ENCODE measurements at places on chromosomes 1 and 21.

- DNase-seq, result no peak
These were observed 17.4 kb downstream of the SAMD11 start for GRCh38 chr1:941015-941587.

DNA sequence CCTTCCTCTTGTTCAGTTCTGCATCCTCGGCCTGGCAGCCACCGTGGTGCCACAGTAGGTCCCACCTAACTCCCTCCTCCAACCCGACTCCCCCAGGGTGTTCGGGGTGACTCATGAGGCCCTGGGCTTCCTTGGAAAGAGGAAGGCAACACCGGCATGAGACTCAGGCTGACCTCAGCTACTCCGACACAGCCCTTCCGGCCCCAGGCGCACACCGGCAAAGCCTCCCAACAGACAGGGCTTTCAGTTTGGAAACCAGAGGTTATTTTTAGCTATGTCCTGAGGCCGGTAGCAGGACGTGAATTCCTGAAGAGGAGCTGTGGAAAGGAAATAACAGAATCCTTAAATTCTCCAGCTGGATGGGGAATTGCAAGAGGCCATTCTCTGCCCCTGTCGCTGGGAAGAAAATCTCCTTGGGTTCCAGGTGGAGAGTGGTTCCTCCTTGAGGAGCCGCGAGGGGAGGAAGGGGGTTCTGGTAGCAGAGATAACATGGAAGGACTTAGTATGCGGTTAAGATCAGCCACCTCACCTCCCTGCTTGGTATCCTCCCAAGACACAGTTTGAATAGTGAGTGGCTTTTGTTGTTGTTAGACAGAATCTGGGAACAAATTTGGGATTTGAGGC, 24.4 kb downstream of the PLXNA2 start:
- no peak for DNase-seq

DNA sequence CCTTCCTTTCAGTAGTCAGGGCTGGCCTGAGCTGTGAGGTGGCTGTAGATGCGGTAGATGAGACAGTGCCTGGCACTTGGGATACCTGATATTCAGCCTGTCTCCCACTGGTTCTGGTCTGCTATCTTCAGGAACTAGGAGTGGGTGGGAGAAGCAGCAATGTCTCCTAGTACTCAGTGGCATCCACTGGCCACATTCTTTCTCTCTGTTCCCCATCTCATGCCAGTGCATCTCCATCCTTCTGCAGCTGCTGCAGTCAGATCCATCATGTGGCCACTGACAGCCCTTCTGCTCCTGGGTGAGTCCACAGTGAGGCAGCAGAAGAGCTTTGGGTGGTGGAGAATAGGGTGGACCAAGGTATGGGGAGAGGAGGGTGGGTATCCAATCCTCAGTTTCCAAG, 1.1 kb downstream of the FCRLB start:
- no peak for DNase-seq

DNA sequence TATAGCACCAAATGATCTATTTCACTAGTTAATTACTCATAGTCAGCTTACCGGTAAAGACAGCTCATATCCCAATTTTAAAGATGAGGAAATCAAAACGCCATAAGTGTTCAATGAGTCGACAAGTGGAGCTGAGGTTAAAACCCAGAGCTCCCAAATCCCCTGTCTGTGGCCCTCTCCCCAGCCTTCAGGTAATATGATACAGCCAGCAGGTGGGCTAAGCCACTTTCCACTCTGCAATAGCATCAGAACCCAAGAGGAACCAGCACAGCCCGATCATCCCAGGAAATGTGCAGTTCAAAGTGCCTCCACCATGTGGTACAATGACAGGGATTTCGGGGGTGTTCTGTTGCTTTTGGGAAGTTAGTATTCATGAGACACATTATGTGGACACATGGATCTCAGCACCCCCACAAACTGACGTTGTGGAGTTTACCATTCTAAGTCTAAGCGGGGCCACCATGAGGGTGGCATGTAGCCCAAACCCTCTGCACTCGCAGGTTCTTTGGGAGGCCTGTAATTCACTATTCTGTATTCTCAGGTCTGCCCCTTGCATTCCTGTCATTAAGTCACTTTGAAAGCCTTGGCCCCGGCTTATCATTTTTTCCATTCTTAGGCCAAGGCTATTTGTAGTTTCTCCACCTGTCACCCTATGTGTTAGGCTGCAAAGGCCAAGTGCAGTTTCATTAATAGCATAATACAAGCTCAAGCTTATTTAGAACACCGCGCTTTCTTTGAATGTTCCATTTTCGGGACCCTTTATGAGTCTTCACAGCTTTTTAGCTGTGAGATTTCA, 26.3 kb upstream of the ACTN2 start:
- no peak for DNase-seq

DNA sequence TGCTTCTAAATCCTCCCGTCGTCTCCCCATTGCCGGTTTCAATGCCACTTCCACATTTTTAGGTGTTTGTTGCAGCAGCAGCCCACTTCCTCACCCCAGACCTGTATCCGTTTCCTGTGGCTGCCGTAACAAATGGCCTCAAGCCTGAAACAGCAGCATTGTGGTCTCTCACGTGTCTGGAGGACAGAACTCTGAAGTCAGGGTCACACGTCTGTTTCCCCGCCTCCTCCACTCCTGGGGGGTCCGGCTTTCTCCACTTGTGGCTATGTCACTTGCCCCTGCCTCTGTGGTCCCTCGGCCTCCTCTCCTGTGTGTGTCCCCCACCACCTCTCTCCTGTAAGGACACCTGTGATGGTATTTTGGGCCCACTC, 21.8 kb downstream of the TRPM2 start:
- DNase-seq, result no peak

DNA sequence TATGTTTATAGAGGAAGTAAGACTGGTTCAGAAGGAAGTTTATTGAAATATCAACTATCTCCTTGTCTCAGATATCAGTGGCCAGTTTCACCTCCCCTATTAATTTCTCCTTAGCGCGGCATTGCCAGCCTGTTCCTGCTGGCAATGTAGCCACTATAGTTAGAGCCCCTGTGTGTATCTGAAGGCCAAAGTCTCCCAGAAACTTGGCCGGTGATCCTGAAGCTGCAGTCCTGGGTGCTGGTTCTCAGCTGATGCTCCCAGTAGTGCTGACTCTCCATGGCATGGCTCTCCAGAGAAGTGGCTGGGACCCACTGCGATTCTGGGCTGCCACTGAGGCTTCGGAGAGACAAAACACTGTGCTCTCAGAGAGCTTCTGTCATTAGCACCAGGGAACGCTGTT, 59.9 kb downstream of the TNN start:
- no peak for DNase-seq

GRCh38 chr1:111513410-111514020, 10.1 kb upstream of the ADORA3 start:
- peak; percentile 34 for DNase-seq

GRCh38 chr1:192608671-192609070, 27.3 kb upstream of the RGS13 start:
- no peak for DNase-seq

- no peak for DNase-seq
These were observed 51.1 kb downstream of the SWT1 start for GRCh38 chr1:185207980-185208602.

GRCh38 chr1:115465802-115466363, 127.8 kb upstream of the NGF start:
- no peak for DNase-seq

DNA sequence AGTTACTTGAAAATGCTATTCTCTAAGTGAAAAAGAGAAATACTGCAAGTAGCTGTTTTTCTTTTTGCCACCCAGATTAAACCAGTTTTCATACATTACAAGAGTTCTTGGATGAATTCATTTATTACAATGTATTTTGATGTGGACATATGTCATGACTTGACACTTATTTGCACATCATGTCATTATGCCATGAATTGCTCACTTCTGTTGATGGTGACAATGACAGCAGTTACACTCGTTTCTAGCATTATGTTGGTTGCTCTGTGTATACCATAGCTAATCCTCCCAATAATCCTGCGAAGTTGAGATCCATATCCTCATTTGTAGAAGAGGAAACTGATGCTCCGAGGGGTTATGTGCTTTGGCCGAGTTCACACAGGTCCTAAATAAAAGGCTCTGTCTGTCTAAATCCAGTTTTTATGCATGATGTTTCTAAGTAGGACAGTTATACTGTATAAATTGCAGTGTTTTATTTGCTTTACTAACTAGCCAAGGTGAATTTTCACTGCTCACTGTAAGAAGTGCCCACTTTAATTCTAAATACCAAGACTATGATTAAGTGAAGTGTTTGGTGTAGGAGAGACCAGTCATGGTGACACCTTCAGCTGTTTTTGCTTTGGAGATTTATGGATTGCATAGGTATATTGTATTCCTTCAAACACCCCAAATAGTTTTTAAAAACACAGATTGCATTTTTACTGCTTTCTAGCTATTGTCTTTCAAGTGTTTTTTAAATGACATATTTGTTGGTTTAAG, 56.7 kb downstream of the PRDM2 start:
- DNase-seq, result no peak

DNA sequence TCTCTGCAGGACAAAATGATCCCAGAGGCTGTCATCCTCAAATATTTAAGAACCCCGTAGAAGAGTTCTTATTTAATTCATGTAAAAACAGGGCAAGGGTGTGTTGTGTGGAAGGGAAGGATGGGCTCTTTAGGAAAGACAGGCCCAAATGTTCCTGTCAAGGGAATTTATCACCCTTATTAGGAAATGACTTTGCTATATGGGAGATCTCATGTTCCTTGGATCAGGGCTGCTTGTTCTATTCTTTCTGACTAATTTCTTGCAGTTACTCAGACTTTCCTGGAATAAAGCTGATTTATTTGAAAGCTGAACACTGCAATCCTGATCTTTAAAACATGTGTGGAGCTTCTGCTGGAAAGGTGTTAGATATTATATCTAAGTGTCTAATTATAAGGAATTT, 72.8 kb downstream of the SELENOF start:
- no peak for DNase-seq

- DNase-seq, result no peak
These were observed at the start of gene PLEKHN1 for GRCh38 chr1:966135-966703. Gene PLEKHN1, plus strand, starts transcription at chr1:966482. Its CDS starts 50 bp downstream, at chr1:966532.

DNA sequence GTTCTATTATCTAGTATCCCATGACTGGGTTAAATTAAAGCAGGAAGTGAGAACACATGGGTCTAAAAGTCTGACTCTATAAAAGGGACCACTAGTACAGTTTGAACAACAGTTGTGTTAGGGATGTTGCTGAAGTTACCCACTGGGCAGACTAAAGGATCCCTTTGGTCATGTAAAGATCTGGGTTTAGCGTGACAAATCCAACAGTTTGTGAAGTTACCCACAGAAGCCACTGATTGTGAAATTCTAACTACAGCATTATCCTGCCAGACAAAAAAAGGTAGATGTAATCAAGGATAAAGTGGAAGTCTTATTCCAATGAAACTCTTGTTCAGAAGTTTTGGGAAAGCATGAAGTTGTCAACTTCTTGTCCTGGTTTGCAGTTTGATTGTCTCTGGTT, 5.7 kb downstream of the QSOX1 start:
- DNase-seq, result no peak

DNA sequence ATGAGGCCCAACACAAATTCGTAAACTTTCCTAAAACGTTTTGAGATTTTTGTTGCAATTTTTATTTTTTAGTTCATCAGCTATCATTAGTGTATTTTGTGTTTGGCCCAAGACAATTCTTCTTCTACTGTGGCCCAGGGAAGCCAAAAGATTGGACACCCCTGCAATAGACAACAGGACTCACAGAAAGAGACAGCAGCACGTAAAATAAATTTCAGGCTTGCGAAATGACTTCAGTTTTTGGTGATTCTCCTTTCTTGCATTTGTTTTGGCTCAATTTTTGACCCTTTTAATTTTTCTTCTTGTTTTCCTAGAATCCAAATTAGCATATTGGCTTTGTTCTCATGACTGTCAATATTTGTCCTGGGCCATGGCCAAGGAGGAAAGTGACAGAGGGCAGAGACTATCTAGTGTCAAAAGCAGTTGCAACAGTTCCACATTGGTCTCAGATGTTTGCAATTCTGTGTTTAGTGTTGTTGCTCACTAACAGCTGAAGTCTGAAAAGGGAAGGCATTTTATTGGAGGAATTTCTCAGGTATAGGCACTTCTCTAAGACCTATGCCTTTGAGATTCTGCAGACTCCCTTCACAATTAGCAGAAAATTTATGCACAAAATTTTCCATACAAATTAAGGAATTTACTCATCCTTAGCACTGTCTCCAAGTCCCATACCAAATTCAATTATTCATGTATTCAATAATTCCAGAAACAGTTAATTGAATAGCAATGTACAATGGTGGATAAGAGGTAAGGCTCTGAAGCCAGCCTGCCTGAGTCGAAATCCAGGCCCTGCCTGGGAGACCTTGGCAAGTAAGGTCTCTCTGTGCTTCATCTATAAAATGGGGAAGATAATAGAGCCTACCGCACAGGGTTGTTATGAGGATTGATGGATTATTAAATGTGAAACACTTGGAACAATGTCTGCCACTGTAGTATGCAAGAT, 160.9 kb upstream of the IVNS1ABP start:
- no peak for DNase-seq

GRCh38 chr1:190507357-190507756, 29.7 kb upstream of the BRINP3 start:
- no peak for DNase-seq

- DNase-seq, result no peak
These were observed 28.8 kb downstream of the QSOX1 start for GRCh38 chr1:180183426-180183825.

DNA sequence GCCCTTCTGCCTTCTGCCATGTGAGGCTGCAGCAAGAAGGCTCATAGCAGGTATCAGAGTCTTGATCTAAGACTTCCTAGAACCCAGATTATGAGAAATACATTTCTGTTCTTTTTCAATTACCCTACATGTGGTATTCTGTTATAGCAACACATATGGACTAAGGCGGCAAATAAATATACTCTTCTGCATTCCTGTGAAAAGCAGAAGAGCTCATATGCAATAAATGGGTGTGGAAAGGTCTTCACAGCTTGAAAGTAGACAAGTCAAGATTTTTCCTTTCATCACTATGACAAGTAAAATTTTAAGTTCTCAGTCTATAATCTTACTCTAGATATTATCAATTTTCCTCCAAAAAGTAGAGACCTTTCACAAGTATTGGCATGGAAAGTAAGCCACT, 36.6 kb downstream of the TNFSF18 start:
- no peak for DNase-seq

DNA sequence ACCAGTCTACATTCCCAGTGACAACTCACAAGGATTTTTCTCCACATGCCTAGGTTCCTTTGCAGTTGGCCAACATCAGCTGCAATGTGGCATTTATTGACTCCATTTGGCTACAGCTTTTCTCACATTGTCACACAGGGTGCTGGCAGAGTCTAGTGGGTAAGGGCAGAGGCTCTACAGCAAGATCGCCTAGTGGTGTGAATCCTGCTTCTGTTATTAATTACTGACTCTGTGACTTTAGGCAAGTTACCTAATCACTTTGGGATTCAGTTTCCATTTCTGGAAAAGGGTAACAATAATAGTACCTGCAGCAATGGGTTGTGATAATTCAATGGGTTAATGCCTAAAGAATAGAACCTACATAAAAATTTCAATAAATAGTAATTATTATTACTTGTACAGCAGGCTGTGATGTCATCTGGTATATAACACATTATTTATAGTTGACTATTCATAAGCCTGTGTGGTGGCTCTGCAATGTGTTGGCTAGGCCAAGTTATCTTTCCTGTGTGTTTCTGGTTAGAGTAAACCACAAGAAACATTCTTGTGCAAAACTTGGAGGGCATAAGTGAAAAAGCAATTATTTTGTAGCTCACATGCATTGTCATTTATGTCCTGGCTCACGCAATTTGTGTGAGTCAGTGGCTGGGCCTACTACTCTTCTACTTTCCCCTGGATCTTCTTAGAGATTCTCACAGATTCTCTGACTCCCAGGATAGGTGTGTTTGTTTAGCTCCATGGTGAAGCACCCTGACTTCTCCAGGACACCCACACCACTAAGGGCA, 59.5 kb downstream of the PTGS2 start:
- no peak for DNase-seq

- DNase-seq, result no peak
These were observed 10.2 kb upstream of the IFI16 start for GRCh38 chr1:158999316-159000069.

- DNase-seq, result no peak
These were observed 755 bp downstream of the SCMH1 start for GRCh38 chr1:41241354-41241748.
